Prostate gland (tissue), 2 donors: ENCODE measurements at places on chromosomes 1 and 21. TPM values are rescaled to one million over a fixed set of nuclear protein-coding genes. Genes with fewer than 3 reads are reported as not detected.

Gene KCNE2
- not detected for total RNA-seq

Gene LRRC71
- total RNA-seq, result 3.7 TPM

Gene DNAH14
- 26.8 TPM for total RNA-seq

Gene A3GALT2
- not detected for total RNA-seq

Gene GBP7
- total RNA-seq, result not detected

Gene CA6
- total RNA-seq, result not detected

Gene C1orf74
- 5.0 TPM for total RNA-seq

Gene EFNA1
- total RNA-seq, result 132 TPM

Gene GPR52
- total RNA-seq, result 6.0 TPM

Gene PPIH
- total RNA-seq, result 31.9 TPM

Gene LENEP
- not detected for total RNA-seq

Gene SERTAD4
- total RNA-seq, result 10.6 TPM

Gene MPL
- total RNA-seq, result not detected

Gene AMY2B
- total RNA-seq, result 14.8 TPM

Gene LYPD8
- total RNA-seq, result not detected

Gene CCDC181
- total RNA-seq, result 5.6 TPM
